ENCODE measurements at places on chromosomes 12 and 14. TPM values are rescaled to one million over a fixed set of nuclear protein-coding genes. Genes with fewer than 3 reads are reported as not detected.

DNA sequence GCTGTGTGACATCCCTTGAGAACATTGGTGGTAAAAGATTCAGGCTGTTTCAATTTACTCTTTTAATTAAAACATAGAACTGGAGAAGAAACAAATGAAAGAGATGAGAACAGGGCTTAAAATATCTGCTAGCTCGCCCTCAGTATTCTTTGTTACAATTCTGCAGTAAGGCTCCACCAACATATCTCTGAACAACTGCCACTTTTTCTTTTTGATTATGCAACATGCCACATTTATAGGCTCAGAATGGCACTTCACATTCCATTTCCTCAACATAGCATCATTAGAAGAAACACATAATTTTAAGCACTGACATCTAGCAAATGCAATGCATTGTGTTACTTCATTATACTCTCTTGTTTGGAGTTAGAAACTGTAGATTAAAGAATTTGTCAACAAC, 1315.2 kb downstream of the LRFN5 start:
- no peak for DNase-seq

GRCh38 chr12:52800259-52800917, 4.5 kb upstream of the KRT3 start:
- no peak for DNase-seq

- DNase-seq: no peak
Observed at GRCh38 chr14:55467307-55467706, 26.9 kb upstream of the TBPL2 start.

FAM90A1 gene
- 0.97 TPM for polyA plus RNA-seq

KRT78 gene
- polyA plus RNA-seq: not detected

ANAPC7 gene
- polyA plus RNA-seq: 69.7 TPM

DNA sequence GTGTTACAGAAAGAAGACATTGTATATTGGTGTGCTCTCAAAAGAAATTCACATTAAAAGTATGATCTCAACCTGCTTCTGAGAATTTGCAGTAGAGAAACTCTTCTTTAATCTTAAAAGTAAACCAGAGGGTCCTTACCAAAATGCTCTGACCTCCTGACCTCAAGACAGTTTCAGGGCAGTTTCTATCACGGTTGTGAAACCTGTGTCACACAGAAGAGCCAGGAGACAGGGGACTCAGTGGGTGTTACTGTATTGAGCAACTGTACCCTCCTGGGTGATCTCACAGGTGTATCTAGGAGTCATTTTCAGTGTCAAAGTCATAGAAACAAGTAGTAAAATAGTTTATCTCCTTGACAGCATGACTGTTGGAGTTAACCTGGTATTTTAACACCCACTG, 178.0 kb downstream of the GRIP1 start:
- no peak for DNase-seq

GRCh38 chr12:48119078-48119833, at the start of gene PFKM:
Gene PFKM, plus strand, starts transcription at chr12:48119364. Its CDS starts 3,411 bp downstream, at chr12:48122775.
- DNase-seq: peak; percentile 86

GRCh38 chr12:11941606-11942337, 129.0 kb upstream of the BCL2L14 start:
- no peak for DNase-seq

DNA sequence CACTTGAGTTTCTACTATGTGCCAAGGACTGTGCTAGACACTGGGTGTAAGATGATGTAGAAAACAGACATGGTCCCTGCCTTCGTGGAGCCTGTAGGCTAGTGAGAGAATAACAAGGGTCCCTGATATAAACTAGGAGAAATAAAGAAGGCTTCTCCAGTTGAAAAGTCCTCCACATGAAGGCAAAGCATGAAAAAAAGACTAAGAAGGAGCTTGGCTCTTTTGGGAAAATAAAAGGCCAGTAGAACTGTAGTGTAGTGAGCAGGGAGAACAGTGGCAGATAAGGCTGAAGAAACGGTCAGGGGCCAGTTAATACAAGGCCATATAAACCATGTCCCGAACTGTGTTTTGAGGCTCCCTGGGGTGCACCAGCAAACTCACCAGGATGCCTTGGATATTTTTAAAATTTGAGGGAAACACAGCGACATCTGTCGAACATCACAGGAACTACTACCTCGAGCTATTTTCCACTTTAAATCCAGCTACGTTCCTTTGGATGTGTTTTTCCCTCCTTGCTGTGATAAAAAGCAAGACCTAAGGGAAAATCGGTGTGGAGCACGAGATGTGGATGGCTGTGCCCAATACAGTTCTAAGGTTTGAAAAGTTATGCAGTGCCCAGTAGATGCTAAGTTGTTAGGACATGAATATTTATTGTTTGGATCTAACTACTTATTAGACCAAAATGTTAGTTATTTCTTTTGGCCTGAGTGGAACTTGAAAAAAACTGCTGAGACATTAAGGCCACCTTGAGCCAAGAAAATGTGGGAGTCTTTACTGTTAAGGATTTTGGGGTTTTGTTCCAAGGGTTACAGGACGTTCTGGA, 8.5 kb upstream of the CFL2 start:
- DNase-seq: no peak

GALNT6 gene
- 4.5 TPM for polyA plus RNA-seq

SPSB2 gene
- polyA plus RNA-seq: 13.7 TPM

GRCh38 chr12:116950628-116951325, 40.0 kb downstream of the FBXW8 start:
- DNase-seq: no peak

DNA sequence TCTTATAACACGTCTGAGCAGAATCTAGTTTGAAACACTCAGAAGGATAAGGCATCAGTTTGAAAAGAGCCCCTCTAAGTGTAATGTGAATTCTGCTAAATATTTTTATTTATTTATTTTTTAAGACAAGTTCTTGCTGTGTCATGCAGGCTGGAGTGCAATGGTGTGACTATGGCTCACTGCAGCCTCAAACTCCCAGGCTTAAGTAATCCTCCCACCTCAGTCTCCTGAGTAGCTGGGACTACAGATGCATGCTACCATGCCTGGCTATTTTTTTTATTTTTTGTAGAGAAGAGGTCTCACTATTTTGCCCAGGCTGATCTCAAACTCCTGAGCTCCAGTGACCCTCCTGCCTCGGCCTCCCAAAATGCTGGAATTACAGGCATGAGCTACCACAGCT, 225.9 kb upstream of the SEL1L start:
- DNase-seq: no peak

OR4Q2 gene
- not detected for polyA plus RNA-seq

CLEC1A gene
- polyA plus RNA-seq: 2.7 TPM

DNA sequence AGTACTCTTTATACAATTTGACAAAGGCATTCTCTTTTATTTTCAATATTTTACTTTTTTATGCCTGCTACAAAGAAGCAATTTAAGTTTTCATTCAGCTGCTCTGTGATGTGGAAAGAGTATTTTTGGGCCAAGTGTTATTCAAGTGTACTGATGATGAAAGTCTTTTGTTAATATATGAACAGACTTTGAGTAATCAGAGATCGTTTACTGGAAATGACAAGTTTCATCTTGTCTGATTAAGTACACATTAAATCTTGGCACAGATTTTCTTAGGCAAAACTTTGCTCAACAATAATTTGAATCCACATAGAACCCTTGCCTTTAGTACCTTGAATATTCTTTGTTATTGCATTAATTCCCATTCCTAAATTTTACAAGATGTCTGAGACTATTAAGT, 13.3 kb upstream of the PZP start:
- DNase-seq: no peak

DNA sequence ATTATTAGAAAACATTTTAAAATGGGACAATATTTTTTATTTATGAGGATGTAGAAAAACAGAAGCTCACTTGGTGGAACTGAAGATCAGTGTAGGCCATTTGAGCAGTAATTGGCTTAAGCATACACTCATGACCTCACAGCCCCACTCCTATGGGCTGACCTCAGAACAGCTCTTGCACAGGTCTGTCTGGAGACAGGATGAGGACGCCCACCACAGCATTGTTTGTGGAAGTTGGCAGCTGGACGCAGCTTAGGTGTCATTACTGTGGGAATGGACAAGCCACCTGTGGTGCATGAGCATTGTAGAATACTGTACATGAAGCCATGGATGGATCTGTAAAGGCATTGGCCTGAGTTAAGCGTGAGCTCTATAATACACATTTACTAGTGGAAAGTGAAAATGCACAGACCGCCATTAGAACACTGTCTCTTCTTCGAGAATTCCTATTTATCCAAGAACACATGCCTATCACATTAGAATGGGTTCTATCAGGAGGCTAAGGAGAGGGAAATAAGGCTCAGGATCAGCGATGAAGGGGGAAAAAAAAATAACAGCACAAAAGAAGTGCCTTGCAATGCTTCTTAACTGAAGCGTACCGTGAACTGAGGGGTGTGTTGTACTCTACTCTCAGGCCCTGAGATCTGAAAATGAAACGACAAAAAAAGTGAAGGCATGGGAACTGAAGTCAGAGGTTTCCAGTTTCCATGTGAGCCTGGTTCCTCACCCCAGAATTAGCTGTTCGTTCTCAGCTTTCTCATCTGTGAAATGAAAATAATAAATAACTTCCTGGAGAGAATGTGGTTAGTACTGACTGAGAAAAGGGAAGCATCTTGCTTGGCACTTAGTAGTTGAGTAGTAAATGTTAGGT, 33.6 kb downstream of the KCNA1 start:
- no peak for DNase-seq

DNA sequence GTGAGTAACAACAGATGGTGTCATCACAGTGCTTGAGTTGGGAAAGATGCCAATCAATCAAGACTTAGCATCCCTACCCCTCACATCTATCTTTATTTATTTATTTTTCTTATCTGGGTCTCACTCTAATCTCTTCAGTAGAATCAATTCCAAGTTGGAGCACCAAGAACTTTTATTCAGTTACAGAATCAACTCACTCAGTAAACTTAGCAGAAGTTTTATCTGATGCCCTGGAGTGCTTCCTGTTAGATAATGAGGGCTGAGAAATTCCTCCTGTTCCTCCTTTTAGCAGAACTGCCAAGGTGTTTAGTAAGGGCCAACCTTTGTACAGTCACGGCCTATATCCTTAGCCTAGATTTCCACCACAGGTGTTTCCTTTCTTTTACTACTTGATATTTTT, 11.3 kb upstream of the SLC5A8 start:
- no peak for DNase-seq

- no peak for DNase-seq
Observed at GRCh38 chr14:71049435-71050133, 142.3 kb downstream of the PCNX1 start.

DNA sequence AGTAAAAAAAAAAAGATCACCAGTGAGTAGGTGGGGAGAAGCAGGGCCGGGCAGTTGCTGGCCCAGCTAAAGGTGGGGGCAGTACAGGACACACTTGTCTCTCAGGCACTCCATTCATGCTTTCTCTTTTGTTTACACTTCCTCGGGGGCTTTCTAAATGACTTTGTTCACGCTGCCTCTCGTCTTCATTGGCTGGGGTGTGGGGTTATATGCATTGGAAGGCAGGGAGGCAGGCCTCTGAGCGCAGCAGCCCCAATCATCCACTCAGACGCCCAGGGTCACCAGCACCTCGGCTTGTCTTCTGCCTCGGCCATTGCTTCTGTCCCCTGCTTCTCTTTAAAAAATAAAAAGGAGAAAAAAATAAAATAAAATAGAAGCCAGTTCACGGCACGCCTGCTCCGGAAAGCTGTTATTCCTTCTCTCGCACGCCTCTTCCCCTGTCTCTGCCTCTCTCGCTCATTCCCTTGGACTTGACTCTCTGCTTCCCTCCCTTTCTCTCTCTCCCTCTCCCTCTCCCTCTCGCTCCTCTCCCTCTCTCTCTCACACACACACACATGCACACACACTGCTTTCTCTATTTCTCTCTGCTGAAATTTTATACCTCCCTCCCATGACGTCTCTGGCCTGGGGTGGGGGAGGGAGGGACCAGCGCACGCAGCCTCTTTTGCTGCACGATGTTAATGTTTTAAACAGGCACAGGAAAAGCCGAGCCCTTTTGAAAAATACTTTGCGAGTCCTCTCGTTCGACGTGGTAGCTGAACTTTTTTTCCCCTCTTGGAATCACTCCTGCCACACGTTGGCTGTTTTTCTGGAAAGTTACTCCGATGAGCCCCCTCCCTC, at the start of gene TGFB3:
TGFB3 (minus strand) TSS at position 570 of the 840 bp plus-strand sequence. CDS start 1,102 bp downstream, outside the sequence.
- DNase-seq: peak; percentile 88

GRCh38 chr14:90093942-90094595, 32.3 kb downstream of the KCNK13 start:
- DNase-seq: no peak

ADAM21 gene
- polyA plus RNA-seq: 0.47 TPM

RNASE3 gene
- polyA plus RNA-seq: not detected

DNA sequence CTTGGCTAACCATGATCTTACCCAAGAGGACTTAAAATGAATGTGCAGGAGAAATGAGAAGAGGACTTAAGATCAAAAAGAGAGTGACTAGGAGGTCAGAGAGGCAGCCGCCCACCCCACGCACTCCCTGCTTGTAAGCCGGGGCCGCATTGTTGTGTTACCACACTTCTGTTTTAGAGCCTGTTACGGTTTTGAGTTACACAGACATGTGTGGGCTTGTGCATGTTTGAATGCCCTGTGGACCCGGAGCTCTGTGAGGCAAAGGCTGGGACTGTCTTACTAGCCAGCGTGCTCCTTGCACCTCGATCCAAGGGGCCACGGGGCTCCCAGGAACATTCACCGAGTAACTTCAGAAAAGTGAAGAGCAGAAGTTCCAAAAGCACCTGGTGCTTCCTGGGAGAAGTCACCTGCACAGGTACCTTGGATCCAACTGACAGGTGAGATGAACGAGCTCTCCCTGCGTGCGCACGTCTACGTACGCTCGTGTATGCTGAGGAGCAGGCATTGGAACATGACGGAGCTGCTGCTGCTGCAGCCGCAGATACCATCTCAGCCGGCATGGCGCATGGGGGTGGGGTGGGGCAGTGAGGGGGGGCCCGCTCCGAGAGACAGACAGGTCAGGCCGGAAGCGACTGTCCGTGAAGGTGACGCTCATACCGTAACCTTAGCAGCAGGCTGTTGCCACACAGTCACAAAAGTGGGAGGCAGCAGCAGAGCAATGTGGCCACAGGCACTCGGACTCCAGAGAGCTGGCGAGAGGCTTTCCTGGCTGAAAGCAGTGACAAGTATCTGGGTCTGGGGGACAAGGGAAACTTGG, 23.7 kb downstream of the SFSWAP start:
- no peak for DNase-seq

- no peak for DNase-seq
Observed at GRCh38 chr14:104638190-104638589, 33.6 kb upstream of the TMEM179 start.

CCT2 gene
- 265 TPM for polyA plus RNA-seq

SERPINA5 gene
- 15.2 TPM for polyA plus RNA-seq

GRCh38 chr12:3777206-3777809, 24.4 kb upstream of the CRACR2A start:
- no peak for DNase-seq

DNA sequence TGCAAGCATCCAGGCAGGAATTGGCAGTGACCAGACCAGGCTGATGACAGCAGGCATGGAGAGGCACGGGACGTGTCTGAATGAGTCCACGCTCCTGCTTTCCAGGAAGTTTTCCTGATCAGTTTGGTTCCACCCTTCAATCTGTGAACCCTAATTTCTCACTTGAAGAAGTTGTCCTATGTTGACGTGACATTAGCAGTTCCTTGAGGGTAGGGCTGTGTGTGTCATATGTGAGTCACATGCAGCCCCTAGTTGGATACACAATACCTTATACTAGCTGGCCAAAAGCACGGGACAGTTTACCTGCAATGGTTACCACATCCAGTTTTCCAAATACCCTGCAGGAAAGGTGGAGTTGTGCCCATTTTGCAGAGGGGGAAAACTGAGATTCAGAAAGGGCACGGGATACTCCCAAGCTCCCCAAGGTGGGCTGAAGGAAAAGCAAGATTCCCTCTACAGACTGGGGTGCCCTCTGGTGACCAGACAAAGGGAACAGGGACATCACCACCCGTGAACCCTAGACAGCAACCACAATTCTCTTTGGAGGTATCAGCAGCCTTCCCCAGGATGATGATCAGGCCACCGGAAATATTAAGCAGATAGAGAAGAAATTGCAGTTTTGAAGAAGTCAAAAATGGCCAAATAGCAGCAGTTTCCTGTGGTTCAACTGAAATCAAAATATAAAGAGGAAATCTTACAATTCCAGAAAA, 194.5 kb downstream of the PHETA1 start:
- DNase-seq: no peak
